ENCODE measurements at places on chromosomes 4 and X.

- H3K4me3 ChIP-seq = no peak overlapping the region
- no peaks in the 10 kb centered on the region for H3K4me1 ChIP-seq
- no peaks in the 10 kb centered on the region for H3K27me3 ChIP-seq
Observed at GRCh38 chr4:71974681-71975080, 57.1 kb upstream of the NPFFR2 start.

GRCh38 chr4:19888587-19888986, 363.1 kb upstream of the SLIT2 start:
- H3K27ac ChIP-seq = no peak overlapping the region
- H3K4me3 ChIP-seq = no peak overlapping the region
- DNase-seq = no peak
- no peaks in the 10 kb centered on the region for H3K4me1 ChIP-seq
- H3K27me3 ChIP-seq = no peaks in the 10 kb centered on the region
- no peaks in the 10 kb centered on the region for H3K36me3 ChIP-seq

- no peaks in the 10 kb centered on the region for H3K27me3 ChIP-seq
- H3K27ac ChIP-seq = no peak overlapping the region
- H3K4me1 ChIP-seq = no peaks in the 10 kb centered on the region
- H3K4me3 ChIP-seq = no peak overlapping the region
Observed at GRCh38 chr4:134668237-134668636, 466.6 kb upstream of the PABPC4L start.

DNA sequence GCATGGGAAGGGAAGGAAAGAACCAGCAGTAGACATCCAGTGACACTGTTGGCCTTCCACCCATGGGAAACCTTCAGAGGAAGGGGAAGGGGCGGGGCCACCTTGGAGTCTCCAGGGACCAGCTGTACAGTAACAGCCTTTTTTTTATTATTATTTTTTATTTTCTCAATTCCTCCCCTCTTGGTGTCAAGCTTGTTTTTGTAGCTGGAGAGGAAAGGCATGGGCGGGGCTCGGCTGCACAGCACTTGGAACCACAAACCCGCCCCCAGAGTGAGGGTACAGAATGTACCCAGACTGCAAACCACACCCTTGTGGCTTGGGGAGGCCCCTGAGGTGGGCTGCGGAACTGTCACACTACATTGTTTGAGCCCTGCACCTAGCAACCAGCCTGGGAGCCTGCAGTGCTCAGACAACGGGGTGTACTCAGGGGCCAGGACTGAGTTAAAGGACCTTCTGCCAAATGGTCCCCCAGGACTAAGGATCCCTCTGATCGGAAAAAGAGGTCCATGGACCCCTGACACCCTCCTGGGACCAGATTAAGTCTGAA, 45.7 kb downstream of the PRPS1 start:
- peak overlapping the region; percentile 91 for H3K4me3 ChIP-seq
- no peaks in the 10 kb centered on the region for H3K27me3 ChIP-seq
- peak overlapping the region; percentile 99 for H3K27ac ChIP-seq
- peak; percentile 86 for DNase-seq
- H3K4me1 ChIP-seq = peaks cover 56% of the 10 kb centered on the region

GRCh38 chr4:174739576-174739975, 89.5 kb downstream of the GLRA3 start:
- no peak for DNase-seq
- no peak overlapping the region for H3K4me3 ChIP-seq
- H3K4me1 ChIP-seq = no peaks in the 10 kb centered on the region
- no peak overlapping the region for H3K27ac ChIP-seq

- no peak overlapping the region for H3K27ac ChIP-seq
- H3K27me3 ChIP-seq = no peaks in the 10 kb centered on the region
- peaks cover 77% of the 10 kb centered on the region for H3K4me1 ChIP-seq
- peaks cover 7% of the 10 kb centered on the region for H3K36me3 ChIP-seq
- H3K4me3 ChIP-seq = peak overlapping the region; percentile 9
Observed at GRCh38 chr4:78659264-78659663, 107.7 kb downstream of the ANXA3 start.

DNA sequence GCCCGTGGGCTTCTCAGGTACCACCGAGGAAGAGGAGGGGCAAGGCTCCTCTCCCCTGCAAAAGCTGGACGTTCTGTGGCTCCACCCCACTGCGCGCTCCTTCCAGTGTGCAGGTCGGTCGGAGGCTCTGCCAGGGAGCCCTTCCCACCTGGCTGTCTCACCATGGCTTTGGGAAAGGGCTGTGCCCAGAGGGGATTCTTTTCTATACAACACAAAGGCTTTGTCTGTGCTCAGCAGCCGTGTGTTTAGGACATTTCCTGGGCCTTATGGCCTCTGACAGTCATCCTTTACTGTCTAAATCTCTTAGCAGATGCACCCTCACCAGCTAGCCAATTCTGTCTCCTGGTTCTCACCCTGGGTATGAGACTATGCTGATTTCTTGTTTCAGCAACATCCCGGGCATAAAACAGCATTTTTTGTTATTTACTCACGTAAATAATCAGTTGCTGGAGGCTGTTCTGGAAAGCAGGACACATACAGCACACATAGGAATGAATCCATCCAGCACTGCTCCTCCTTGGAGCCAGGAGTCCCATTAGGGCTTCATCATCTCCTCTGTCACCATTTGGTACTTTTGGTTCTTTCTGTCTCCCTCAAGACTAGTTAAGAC, 20.4 kb upstream of the ATXN3L start:
- no peaks in the 10 kb centered on the region for H3K36me3 ChIP-seq
- no peak overlapping the region for H3K27ac ChIP-seq
- H3K4me3 ChIP-seq = no peak overlapping the region
- H3K27me3 ChIP-seq = no peaks in the 10 kb centered on the region
- DNase-seq = no peak

DNA sequence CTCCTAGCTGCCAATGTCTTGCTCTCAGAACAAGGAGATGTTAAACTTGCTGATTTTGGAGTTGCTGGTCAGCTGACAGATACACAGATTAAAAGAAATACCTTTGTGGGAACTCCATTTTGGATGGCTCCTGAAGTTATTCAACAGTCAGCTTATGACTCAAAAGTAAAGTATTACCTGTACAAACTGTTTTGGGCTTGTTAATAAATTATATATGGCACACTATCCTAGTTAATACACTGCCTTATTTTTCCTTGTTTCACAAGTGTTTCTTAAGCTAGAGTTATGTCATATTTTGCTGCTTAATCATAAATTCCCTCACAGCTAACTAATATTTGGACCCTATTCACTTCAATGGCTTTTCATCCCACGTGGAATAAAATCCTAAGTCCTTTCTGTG, 45.3 kb downstream of the STK26 start:
- H3K27ac ChIP-seq = no peak overlapping the region
- H3K4me3 ChIP-seq = no peak overlapping the region
- no peaks in the 10 kb centered on the region for H3K4me1 ChIP-seq
- H3K27me3 ChIP-seq = no peaks in the 10 kb centered on the region
- peaks cover 7% of the 10 kb centered on the region for H3K36me3 ChIP-seq

- peaks cover 7% of the 10 kb centered on the region for H3K4me1 ChIP-seq
- no peak overlapping the region for H3K27ac ChIP-seq
- H3K36me3 ChIP-seq = peaks cover 2% of the 10 kb centered on the region
- peaks cover 6% of the 10 kb centered on the region for H3K27me3 ChIP-seq
Observed at GRCh38 chrX:134631426-134632346, 26.6 kb downstream of the PLAC1 start.

- no peak overlapping the region for H3K27ac ChIP-seq
- peaks cover 17% of the 10 kb centered on the region for H3K4me1 ChIP-seq
- H3K36me3 ChIP-seq = no peaks in the 10 kb centered on the region
- H3K27me3 ChIP-seq = peaks cover 17% of the 10 kb centered on the region
- no peak overlapping the region for H3K4me3 ChIP-seq
Observed at GRCh38 chr4:81723927-81724587, 252.3 kb upstream of the RASGEF1B start.

DNA sequence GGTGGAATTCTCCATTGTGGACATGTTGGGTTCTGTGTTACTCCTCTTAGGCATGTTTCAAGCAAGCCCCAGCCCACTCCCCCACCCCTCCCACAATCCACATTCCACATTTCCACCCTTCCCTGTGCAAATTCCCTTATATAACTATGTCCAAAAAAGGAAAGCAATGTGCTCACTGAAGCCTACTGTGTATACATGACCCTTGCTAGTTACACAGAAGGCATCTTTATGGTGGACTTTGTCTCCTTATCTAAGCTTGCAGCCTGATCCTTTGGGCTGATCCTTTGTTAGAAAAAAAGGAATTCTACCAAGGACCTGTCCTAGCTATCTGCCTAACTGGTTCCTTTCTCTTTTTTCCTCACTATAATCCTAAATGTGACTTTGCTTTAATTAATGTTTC, 796.8 kb downstream of the NLGN4X start:
- H3K4me1 ChIP-seq = no peaks in the 10 kb centered on the region
- no peaks in the 10 kb centered on the region for H3K36me3 ChIP-seq
- H3K27me3 ChIP-seq = no peaks in the 10 kb centered on the region
- no peak overlapping the region for H3K4me3 ChIP-seq

- no peak for DNase-seq
- no peaks in the 10 kb centered on the region for H3K27me3 ChIP-seq
- H3K4me1 ChIP-seq = no peaks in the 10 kb centered on the region
- no peak overlapping the region for H3K4me3 ChIP-seq
- H3K27ac ChIP-seq = no peak overlapping the region
Observed at GRCh38 chr4:153292897-153293741, 51.4 kb upstream of the MND1 start.

DNA sequence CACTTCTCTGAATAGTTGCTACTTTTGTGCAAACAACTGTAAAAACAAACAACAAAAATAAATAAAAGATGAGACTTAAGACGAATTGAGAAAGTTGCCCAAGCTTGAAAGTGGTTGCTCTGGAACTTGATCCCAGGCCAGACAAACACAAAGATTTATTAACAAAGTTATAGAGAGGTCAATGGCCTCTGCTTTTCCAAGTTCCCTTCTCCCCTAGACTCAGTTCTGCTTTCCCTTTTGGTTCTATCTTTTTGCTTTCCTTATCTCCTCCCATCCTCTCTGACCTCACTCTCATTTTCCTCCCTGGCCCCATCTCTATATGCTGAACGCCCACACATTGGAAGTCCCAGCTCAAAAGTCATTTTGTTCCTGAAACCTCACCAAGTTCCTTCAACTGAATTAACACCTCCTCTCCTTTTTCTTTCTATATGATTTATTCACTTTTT, 82.7 kb downstream of the MXRA5 start:
- H3K27me3 ChIP-seq = no peaks in the 10 kb centered on the region
- no peaks in the 10 kb centered on the region for H3K36me3 ChIP-seq
- H3K4me3 ChIP-seq = no peak overlapping the region
- H3K4me1 ChIP-seq = no peaks in the 10 kb centered on the region
- no peak overlapping the region for H3K27ac ChIP-seq

DNA sequence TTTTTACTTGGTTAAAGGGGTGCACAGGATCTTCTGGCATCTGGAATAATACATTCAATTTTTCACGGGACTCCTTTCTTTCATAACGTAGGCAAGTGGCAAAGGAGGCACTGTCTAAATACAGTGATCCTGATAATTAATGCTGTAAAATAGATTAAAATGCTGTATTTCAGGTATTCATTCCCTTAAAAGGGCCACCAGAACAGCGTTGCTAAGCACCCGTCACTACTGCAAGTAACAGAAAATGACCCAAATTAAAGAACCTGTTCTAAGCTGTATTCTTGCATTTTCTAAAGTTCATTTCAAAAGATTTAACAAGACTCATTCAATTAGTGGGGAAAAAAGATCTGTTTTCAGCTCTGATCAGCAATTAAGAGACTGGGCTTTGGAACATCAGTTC, 208.2 kb downstream of the TENM3 start:
- H3K27me3 ChIP-seq = peaks cover 49% of the 10 kb centered on the region

DNA sequence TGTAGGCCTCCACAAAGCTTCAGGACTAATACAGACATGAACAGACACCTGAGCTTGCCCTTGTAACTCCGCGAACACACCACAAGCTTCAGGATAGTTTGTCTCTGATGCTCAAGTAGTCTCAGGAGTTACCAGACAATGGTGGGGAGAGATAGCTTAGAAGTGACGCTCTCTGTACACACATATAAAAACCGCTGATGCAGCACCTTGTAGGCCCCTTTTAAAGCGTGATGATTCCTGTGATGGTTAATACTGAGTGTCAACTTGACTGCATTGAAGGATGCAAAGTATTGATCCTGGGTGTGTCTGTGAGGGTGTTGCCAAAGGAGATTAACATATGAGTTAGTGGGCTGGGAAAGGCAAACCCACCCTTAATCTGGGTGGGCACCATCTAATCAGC, 78.7 kb downstream of the MAGED4 start:
- H3K4me3 ChIP-seq = no peak overlapping the region
- H3K27me3 ChIP-seq = no peaks in the 10 kb centered on the region
- H3K4me1 ChIP-seq = peaks cover 17% of the 10 kb centered on the region
- H3K27ac ChIP-seq = no peak overlapping the region
- no peaks in the 10 kb centered on the region for H3K36me3 ChIP-seq

- no peaks in the 10 kb centered on the region for H3K4me1 ChIP-seq
- H3K4me3 ChIP-seq = no peak overlapping the region
- no peaks in the 10 kb centered on the region for H3K36me3 ChIP-seq
- no peak for DNase-seq
- H3K27me3 ChIP-seq = no peaks in the 10 kb centered on the region
- H3K27ac ChIP-seq = no peak overlapping the region
Observed at GRCh38 chr4:126973201-126973600, 659.6 kb upstream of the INTU start.

GRCh38 chrX:112473654-112474053, 206.1 kb downstream of the LHFPL1 start:
- no peaks in the 10 kb centered on the region for H3K4me1 ChIP-seq
- no peaks in the 10 kb centered on the region for H3K36me3 ChIP-seq

DNA sequence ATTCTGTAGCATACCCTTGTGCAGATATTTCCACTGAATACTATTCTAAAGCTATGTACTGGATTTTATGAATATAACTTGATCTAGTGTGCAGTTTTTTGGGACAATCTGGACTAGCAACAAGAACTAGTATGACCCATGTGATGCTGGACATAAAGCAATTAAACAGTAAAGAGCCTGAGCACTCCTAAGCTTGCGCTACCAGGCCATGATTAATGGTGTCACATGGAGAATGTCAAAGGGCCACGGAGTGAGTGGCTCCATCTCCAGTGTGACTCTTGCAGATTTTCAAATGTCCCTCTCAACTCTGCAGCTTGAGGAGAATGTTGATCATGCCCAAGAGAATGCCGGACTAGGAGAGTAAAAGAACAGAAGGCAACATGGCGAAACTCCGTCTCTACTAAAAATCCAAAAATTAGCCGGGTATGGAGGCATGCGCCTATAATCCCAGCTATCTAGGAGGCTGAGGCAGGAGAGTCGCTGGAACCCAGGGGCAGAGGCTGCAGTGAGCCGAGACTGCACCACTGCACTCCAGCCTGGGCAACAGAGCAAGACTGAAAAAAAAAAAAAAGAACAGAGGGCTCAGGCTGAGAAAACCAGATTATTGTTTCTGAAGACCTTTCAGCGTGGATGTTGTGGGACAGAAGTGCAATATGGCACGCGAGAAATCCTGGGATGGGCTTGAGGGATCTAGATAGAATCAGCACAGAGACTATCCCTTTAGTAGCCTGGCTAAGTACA, 45.0 kb downstream of the TIGD2 start:
- H3K4me1 ChIP-seq = no peaks in the 10 kb centered on the region
- H3K27me3 ChIP-seq = peaks cover 13% of the 10 kb centered on the region
- H3K36me3 ChIP-seq = no peaks in the 10 kb centered on the region
- no peak for DNase-seq
- no peak overlapping the region for H3K27ac ChIP-seq
- H3K4me3 ChIP-seq = no peak overlapping the region

GRCh38 chr4:7377223-7377865, 57.4 kb downstream of the PSAPL1 start:
- H3K36me3 ChIP-seq = no peaks in the 10 kb centered on the region
- peaks cover 7% of the 10 kb centered on the region for H3K27me3 ChIP-seq
- H3K4me3 ChIP-seq = no peak overlapping the region
